Activated CD8-positive, alpha-beta T cell treated with anti-CD3 and anti-CD28 coated beads, Interleukin-2, amount 10 ng/mL, durations not matched to agents 7 days and 5 days (primary cell): ENCODE measurements at places on chromosomes 6 and 20. TPM values are rescaled to one million over a fixed set of nuclear protein-coding genes. Genes with fewer than 3 reads are reported as not detected.

DNA sequence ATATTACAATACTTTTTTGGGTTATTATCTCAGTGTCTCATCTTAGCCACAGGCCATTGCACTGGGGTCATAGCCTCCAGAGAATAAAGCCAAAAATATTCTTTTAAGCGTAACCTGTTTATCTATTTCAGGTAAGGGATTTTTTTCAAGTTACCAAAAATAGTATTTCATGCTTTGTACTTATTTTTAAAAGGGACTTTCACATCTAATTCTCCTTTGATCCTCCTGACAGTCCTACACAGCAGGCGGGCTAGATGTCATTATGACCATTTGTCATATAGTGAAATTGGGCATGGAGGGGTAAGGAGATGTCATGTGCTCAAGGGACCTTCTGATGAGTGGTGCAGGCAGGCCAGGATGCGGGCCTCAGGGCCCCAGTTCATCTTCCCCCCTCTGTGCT is 68.9 kb downstream of the TBC1D7 start:
- no peak for DNase-seq
- no peak overlapping the region for H3K27ac ChIP-seq
- H3K27me3 ChIP-seq: no peaks in the 10 kb centered on the region
- H3K4me1 ChIP-seq: peaks cover 10% of the 10 kb centered on the region
- no peak overlapping the region for H3K4me3 ChIP-seq

- H3K27me3 ChIP-seq: no peaks in the 10 kb centered on the region
- DNase-seq: no peak
- no peaks in the 10 kb centered on the region for H3K4me1 ChIP-seq
Measured at GRCh38 chr6:153942361-153942760, 96.7 kb upstream of the OPRM1 start.

DNA sequence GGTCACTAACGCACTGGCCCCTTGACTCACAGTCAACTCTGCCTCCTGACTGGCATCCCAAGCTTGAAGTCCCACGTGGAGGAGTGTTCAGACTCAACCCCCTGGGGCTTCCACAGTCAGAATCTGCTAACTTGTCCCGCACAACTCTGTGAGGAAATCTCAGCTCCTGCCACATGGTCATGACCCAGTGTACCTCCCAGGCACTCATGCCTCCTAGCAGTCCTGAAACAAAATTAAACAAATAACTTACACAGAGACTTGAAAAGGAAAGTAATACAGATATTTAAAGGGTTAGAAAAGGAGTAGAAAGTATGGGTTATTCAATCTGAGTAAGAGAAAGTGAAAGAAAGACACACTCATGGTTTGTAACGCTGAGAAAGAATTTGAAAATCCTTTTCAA is 134.9 kb downstream of the GMDS start:
- H3K4me1 ChIP-seq: peaks cover 15% of the 10 kb centered on the region
- DNase-seq: no peak

- H3K27ac ChIP-seq: no peak overlapping the region
- peaks cover 2% of the 10 kb centered on the region for H3K27me3 ChIP-seq
Measured at GRCh38 chr20:5947276-5947675, 3.1 kb downstream of the TRMT6 start.

The YTHDF1 gene
- 36.2 TPM for total RNA-seq

The OR2J2 gene
- total RNA-seq: not detected
